Vein endothelial cell (primary cell): ENCODE measurements at places on chromosomes 1 and 21. TPM values are rescaled to one million over a fixed set of nuclear protein-coding genes. Genes with fewer than 3 reads are reported as not detected.

Gene KRTAP12-2
- total RNA-seq, result not detected in 2 replicates

Gene MRPL39
- total RNA-seq, result 30.1 and 32.7 TPM in 2 replicates

Gene BCAR3
- total RNA-seq, result 45.1 and 57.5 TPM in 2 replicates

Gene SPRR2F
- not detected in 2 replicates for total RNA-seq
